ENCODE measurements at places on chromosomes 7 and 10. TPM values are rescaled to one million over a fixed set of nuclear protein-coding genes. Genes with fewer than 3 reads are reported as not detected.
A peak's percentile ranks its signal among the peaks of the same experiment; 100 is the strongest.

DNA sequence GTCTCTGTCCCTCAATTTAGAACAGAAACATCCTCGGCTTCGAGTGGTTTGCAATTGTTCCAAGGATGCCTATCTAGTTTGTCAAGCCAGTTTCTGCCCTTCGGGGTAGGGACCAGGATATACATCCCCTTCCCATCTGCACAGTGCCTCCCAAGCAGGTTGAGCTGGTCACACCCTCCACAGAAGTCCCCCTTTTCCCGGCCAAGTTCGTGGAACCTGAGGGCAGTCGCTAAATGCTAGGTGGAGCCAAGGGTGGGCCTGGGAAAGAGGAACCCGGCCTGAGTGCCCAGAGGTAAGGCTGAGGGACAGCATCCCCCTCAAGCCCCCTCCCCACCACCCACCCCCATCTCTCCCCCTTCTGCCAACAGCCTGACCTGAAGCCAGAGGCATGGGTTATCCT is 62.4 kb upstream of the NANOS1 start:
- DNase-seq = no peak

DNA sequence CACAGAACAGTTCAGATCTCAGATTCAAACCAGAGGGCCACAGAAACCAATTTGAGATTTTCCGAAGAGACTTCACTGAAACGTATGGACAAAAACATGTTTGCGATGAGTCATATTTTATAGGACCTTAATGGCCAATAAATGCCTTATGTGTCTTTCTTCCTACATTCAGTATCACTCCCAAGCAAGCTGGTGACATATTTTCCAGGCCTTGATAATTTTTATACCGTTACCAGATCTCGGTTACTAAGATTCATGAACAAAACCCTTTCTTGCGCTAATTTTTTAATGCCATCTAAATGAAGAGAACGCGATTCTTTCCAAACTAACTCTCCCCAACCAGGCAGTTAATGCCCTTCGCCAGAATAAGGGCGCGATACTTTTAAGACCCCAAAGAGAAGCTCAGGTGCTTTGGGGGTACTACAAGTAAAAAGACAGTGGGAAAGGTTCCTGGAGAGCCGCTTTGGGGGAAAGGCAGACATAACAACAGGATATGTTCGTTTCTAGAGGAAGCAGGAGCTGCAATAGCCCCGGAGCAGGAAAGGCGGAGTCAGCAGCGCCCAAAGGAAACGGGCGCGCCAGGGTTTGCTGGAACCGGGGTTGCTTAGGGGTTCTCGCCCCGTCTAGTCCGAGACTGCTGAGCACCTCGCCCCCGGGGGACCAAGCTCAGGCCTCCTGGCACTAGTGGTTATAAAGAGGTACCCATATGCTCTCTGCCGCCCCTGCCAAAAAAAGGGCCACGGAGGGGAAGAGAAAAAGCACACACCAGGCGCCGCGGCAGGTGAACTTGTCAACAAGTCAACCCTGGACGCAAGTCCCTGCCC is 884 bp downstream of the ICA1 start:
- peak; percentile 24 for DNase-seq

GRCh38 chr7:20050241-20050966 is 166.8 kb downstream of the MACC1 start:
- DNase-seq = no peak

DNA sequence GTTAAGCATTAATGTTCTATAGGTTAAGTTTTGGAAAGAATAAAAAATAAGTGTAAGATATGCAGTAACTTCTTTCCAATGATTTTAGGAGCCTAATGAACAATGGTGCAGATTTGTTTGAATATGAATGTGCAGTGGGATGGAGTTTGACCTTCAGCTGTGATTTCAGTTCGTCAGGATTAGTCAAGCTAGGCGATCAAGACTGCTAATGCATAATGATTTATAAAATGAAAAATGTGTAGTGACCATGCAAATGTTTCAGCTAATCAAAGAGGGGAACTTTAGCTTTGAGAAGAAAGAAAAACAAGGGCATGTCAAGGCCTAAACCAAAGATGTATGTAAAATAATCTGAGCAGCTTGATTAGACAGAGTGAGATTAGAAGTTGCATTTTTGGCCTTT is 208.5 kb downstream of the FOXP2 start:
- DNase-seq = no peak

- no peak for DNase-seq
These were observed 40.8 kb downstream of the EPDR1 start for GRCh38 chr7:37961251-37961650.

GRCh38 chr7:90485734-90486316 is 16.4 kb downstream of the PTTG1IP2 start:
- DNase-seq = no peak

- no peak for DNase-seq
These were observed 28.2 kb upstream of the SEMA3D start for GRCh38 chr7:85215098-85215497.

- no peak for DNase-seq
These were observed at the start of gene NANOS1 for GRCh38 chr10:119029613-119030420. TSS of gene NANOS1 (plus strand) at chr10:119029714. CDS start at chr10:119029802, 88 bp downstream.

GRCh38 chr7:151237244-151238189 is 5.2 kb downstream of the CHPF2 start:
- no peak for DNase-seq

- DNase-seq = no peak
These were observed 25.5 kb downstream of the MMRN2 start for GRCh38 chr10:86931872-86932271.

DNA sequence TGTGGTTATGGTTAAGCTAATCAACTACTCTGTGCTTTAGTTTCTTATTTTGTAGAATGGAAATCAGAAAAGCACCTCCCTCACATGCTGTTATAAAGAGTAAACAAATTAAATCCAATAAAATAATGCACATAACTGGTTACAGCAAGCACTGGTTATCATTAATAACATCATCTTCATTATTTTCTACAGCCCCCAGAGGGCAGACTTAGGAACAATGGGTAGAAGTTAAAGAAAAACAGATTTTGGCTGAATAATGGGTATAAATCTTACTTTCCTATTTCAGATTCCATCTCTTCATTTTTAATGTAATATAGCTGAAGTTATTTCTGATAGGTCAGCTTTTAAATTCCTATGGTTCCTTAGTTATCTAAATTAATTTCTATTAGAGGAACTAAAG is 126.5 kb downstream of the DOCK4 start:
- DNase-seq = no peak

GRCh38 chr7:134470864-134471263 is 12.0 kb upstream of the AKR1B1 start:
- DNase-seq = no peak

DNA sequence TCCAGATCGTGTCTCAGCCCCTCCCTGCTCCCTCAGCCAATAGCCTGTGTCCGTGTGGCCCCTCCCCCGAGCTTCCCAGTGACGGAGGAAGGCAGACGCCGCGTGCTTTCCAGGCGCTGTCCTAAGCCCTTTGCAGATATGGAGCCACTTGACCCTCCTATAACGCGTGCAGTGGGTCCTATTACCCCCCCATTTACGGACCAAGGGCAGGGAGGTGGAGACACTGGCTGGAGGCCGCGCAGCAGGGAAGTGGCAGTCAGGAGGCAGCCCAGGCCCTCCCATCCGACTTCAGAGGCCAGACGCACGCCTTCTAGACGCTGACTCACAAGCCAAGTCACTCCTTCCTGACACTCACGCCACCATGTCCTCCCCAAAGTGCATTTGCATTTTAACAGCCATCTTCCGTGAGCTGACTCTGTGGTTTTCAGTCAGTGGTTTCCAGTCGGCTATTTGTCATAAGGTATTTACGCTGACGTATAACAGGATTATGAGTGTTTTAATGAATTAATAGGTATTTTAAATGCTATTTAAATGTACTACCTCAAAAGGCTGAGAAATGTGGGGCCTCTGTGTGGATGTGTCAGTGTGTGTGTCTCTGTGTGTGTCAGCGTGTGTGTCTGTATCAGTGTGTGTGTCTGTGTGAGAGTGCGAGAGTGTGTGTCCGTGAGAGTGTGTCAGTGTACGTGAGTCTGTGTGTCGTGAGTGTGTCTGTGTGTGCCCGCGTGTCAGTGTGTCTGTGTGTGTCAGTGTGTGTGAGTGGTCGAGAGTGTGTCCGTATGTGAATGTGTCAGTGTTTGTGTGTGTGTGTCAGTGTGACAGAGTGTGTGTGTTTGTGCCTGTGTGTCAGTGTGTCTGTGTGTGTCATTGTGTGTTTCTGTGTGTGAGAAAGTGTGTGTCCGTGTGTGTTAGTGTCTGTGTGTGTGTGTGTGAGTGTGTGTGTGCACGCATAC is 92.0 kb upstream of the INSIG1 start:
- peak; percentile 91 for DNase-seq

DNA sequence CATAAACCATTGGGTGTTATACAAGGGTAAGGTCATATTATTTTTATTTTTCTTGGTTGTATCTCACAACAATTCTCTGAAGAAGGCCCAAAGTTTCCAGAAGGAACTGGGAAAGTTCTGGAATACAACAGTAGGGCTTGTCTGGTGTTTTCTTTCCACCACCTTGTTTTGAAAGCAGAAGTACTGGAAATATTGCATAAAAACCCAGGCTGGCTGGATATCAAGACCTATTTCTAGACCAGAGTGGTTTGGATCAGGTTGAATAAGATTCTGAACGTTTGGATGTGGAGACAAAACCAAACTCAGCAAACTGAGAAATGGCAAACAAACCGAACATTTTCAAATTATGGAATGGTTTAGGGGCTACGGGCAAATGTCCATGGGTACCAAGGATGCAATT is 182.6 kb upstream of the FZD8 start:
- no peak for DNase-seq

DNA sequence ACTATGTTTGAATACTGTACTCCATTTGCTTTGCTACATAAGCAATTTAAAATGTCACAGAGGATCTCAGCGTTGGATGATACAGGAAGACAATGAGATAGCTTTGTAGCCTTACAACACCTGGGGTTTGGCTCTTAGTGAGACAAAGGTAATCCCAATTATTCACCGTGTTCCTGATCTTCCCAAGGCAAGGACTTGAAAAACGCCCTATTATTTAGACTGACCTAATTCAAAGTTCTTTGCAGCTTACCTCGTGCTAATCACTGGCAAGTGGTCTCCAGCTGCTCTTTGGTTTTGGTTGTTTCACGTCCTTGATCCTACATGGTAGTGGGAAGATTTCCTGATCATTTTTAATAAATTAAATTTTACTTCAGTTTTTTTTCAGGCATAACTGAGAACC is 23.0 kb upstream of the C7orf33 start:
- no peak for DNase-seq

DNA sequence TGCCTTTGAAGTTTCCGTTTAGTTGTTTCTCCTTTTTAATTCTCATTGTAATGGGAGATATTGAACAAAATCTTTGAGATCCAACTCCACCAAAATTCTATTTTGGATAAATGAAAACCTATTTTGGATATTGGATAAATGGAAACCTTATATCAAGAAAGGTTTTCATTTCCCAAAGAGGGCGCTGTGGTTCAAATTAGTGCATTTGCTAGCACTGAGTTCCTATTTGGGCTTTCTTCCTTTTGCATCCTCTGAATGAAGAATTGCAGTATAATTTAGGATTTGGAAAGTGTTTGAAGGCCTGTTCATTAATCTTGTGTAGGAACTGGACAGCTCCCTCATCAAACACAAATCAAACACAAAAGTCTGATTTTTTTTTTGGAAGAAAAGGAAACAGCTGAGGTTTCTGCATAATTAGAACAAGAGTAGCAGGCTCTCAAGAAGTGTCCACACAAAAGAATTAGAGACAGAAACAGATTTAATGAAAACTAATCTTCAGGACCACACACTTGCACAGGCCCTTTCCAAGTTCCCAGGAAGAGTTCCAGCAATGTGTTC is 80.8 kb upstream of the KLF14 start:
- DNase-seq = no peak

DNA sequence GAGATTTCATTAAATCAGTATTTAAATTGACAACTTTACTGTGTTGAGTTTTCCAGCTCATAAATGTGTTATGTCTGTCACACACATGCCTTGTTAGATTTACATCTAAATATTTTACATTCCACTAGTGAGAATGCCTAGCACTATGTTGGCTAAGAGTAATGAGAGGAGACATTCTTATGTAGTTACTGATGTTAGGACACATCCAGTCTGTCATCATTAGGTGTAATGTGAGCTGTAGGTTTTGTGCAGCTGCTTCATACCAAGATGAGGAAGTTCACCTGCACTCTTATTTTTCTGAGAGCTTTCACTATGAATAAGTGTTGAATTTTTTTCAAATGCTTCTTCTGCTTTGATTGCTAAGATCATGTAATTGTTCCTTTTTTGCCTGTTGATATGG is 218.0 kb upstream of the IGFBP3 start:
- no peak for DNase-seq

- DNase-seq = no peak
These were observed 18.6 kb downstream of the RABGEF1 start for GRCh38 chr7:66758950-66759628.

- peak; percentile 35 for DNase-seq
These were observed 168.3 kb upstream of the PPP1R3A start for GRCh38 chr7:114086914-114087652.

DNA sequence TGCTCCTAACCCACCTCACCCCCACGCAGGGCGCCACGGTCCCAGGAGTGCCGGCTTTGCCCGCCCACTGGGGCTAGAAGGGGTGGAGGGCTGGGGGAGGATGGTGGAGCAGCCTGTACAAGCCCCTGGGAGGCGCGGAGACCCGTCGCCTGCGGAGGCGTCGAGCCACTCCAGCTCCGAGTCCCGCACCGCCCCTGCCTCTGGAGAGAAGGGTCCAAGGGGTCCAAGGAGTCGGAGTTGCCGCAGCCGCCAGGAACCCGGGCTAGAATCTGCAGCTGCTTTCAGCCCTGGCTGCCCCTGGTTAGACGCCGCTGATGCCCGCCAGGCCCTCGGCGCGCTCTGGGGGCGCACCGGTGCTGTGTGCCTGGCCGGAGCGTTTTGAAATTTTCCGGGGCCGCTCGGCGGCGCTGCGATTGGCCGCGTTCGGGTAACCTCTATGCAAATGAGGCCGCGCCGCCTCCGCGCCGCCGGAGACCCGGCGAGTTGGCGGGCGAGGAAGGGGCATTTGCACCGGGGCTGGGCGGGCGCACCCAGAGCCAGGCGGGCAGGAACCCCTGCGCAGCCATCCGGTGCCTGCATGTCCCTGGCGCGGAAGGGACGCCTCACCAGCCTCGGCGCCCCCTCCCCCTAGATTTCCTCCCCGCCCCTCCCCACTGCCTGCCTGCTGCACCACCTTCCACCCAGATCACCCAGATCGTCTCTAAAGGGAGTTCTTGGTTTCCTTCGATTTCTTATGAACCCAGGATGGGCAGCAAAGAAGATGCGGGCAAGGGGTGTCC is at the start of gene HMX2:
HMX2 (plus strand) TSS at position 502 of the 779 bp plus-strand sequence; CDS start at position 745, 243 bp downstream.
- peak; percentile 46 for DNase-seq

DNA sequence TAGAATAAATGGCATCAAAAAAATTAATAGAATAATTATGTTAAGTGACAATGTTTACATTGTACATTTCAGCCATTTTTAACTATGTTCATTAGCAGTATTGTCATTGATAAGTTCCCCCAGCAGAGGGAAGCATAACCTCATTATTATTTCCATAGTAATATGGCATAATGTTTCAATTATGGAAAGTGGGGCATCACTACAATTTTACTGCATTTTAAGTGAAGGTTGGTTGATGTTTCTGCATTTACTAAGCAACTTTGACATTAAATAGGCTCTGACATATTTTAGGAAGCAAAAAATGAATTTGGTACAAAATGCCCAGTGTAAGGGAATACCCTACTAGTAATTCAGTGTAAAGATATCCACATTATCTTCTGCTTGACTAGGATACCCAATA is 218.3 kb downstream of the SEMA3A start:
- peak; percentile 8 for DNase-seq

Gene PTN
- not detected for polyA plus RNA-seq

Gene STRIP2
- polyA plus RNA-seq = 0.09 TPM

Gene ATOH7
- polyA plus RNA-seq = not detected

Gene AQP1
- polyA plus RNA-seq = not detected
